ENCODE measurements at places on chromosomes 5 and 9.

- peak; percentile 35 for DNase-seq
Observed at GRCh38 chr5:131514316-131515283, 120.4 kb downstream of the RAPGEF6 start.

DNA sequence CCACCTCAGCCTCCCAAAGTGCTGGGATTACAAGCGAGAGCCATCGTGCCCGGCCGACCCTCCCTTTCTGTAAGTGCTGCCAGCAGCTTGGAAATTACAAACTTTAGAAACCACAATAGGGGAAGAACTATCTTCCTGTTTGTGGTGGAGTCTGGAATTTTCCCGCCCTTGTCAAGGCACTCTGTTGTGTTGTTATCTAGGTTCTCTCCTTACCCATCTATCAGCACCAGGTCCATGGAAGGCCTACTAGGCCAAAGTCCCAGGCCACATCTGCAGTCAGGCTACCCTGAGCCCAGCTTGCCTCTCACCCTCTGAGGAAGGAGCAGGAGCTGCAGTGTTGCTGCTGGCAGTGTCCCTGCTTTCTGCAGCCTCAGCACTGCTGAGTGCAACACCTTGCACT lies 214.9 kb downstream of the MCTP1 start:
- peak; percentile 26 for DNase-seq

GRCh38 chr5:97142521-97143254 lies at the start of gene LIX1:
Gene LIX1 (minus strand): TSS chr5:97142611. CDS start chr5:97142576, 35 bp downstream.
- DNase-seq, result peak; percentile 25

DNA sequence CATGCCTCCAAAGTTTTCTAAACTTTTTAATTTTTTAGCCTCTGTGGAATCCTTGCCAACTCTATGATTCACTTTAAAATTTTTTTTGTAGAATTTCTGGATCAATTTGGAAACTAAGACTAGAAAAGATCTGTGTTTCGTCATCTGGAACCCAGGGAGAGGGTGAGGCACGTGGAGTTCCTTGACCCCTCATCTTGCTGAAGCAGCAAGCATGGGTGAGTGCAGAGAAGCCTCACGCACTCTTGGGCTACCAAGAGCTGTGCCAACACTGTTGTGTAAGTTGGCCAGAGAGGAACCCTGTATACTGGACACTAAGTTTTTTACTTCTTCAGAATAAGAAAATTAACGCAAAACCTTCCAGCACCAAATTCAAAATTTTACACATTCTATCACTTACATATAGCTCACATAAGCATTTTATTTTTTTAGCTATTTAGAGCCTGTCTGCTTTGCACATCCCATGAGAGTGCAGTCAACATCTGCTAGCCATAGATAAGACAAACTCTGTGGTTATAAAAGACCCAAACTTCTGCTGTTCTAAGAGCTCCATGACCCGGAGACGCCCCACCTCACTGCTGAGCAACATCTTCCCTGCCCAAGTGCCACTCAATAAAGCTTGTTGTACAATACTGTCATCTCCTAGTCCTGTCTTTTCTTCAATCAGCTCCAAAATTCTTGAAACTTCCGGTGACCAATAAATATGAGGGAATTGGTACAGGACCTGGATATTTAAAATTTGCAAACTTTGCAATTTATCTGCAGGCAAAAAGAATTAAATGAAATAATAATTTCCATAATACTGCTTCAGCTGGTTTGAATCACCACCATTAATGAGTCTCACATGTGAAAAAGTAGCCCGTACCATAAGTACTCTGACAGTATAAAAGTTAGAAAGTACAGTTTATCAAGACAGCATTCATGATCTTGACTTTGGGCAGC lies 69.7 kb upstream of the ADCY2 start:
- no peak for DNase-seq

GRCh38 chr5:157165668-157166067 lies 396 bp downstream of the GARIN3 start:
- DNase-seq, result no peak

GRCh38 chr9:23850690-23851629 lies 24.9 kb upstream of the ELAVL2 start:
- DNase-seq, result no peak
